ENCODE measurements at places on chromosomes 5 and 9.

DNA sequence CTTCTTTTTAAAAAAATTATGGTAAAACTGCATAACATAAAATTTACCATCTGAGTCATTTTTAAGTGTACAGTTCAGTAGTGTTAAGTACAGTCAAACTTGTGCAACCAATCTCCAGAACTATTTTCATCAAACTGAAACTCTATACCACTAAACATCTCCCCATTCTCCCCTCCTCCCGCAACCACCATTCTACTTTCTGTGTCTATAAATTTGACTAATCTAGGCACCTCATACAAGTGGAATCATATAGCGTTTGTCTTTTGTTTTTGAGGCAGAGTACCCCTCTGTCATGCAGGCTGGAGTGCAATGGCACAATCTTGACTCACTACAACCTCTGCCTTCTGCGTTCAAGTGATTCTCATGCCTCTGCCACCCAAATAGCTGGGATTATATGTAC, 24.0 kb upstream of the EBF1 start:
- no peak for DNase-seq

DNA sequence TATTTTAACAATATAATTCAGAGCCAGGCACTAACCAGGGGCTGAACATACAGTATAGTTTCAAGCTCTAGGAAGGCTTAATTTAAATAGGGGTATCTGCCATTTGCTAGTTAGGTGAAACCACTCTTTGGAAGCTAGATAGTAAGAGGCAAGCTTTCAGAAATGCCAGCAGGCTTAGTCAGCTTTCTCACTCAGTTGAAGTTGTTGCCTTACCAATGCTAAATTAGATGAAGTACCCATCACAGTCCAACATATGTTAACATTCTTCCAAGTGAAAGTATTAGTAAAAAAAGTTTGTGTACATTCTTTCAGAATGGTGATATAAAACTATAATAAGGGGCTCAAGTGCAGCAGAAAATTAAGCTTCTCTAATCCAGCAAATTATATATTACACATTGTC, 215.0 kb downstream of the CNTLN start:
- DNase-seq: no peak

- peak; percentile 16 for DNase-seq
These were observed 45.8 kb downstream of the KIAA1958 start for GRCh38 chr9:112532427-112532826.

- DNase-seq: no peak
These were observed 422.7 kb upstream of the PIK3R1 start for GRCh38 chr5:67792891-67793290.

- peak; percentile 65 for DNase-seq
These were observed 19.9 kb upstream of the TMEM250 start for GRCh38 chr9:136138566-136138965.

DNA sequence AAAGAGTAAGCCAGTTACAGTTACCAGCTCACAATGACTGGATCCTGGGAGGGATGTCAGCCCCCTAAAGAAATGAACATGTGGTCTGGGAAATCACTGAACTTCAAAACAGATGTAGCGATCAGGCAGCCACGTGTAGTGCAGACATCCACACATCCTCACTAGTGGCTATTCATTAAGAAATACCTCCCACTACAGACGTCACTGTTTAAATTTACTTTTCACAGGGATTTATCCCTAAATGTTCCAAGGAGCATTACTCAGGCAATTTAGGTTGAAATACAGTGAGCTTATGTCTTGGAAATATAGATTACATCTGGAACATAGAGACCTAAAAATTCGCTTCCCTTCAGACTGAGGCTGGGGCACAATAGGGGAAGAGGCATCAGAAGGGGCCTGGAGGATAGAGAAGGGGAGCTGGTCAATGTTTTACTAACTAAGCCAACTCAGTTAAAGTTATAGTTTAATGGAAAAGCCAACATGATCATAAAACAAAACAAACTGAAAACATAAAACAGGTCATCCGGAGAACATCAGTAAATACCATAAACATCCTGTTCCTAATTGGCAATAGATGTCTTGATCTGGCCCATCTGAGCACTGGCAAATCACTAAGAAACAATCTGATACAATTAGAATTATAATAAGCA, 92.3 kb downstream of the FANCC start:
- DNase-seq: no peak

DNA sequence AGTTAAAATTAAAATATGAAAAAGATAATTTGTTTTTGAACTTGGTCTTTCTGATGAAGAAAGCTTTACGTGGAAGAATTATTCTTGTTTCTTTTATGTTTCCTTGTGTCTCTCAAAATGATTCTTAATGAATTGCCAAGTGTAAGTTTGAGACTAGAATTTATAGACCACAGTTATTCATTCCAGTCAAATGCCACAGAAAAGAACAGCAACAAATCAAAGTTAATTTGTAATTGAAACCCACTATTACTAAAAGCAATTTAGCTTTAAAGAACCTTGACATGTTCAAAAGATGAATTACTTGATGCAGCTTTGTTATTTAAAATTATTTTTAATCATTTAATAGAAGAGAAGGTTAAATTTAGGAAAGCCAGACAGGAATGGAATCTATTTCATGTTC, 1277.7 kb upstream of the NUDT12 start:
- no peak for DNase-seq

DNA sequence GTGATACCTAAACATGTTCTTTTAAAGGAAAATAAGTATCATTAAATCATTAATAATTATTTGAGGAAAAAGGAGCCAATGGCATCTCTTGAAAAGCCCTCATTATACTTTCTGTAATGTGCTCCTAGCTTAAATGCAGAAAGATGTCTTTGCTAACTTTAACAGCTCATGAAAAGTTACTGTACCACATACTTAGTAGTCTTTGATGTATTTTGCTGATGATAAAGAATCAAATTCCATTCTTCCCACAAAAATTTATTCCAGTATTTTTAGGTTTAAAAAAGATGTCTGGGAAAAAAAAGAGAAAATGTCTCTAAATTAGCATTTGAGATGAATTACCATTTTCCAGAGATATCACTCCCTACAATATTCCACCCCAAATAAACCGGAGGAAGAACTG, 112.5 kb downstream of the PPP2R2B start:
- no peak for DNase-seq

All from hematopoietic multipotent progenitor cell treated with erythropoietin and hydrocortisone succinate and interleukin-3 and kit ligand, for 4 days (in vitro differentiated cells).